ENCODE measurements at places on chromosomes 3 and 15.

DNA sequence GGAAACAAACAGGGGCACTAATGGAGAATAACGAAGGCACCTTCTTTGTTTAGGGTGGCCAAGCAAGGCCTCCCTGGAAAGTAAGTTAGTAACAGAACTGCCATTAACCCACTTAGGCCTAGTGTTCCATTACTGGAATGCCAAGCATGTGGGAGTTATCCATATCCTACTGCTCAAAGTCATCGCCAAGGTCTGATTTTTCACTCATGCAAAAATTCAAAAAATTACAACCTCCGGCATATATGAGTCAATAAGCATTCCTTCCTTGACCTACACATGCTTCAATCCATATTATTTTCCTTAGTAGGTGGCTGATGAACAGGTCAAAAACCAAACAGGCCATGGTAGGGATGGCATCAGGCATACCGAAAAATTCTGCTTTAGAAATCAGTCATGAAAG lies 1097.2 kb downstream of the FHIT start:
- no peak for DNase-seq

GRCh38 chr3:119395923-119396358 lies 67.5 kb downstream of the TMEM39A start:
- no peak for DNase-seq

DNA sequence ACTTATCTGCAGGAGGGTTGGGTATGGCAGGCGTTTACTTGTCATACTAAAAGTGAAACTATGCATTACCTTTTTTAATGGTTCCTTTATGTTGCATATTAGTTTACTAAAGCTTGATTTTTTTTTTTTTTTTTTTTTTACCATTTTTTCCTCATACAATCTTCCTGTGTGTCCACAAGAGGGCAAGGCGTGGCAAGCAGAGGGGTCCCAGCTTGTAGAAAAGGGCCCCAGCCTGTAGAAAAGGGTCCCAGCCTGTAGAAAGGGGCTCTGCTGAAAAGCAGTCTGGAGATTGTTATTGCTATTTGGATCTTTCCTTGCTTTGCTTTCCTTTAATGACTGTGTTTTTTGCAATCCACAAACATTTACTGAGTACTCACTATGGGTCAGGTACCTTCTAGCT lies 21.9 kb downstream of the MKRN2 start:
- DNase-seq = no peak

DNA sequence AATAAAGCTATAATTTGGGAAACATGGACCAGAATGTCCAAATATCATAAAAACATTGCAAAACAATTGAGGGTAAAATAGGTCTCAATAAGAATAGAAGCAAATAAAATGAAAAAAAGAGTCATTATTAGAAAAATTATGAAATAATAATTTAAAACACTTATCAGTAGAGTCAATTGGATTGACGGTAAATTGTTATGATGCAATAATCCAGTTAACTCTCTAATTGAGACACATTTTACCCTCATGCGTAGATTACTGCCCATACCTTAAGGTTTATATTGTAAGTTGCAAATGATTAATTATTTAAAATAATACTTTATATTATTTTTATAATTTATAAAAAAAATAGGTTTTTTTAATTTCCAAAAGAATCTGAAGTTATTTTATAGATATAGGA lies 73.4 kb upstream of the POU1F1 start:
- no peak for DNase-seq

GRCh38 chr3:17905996-17906395 lies 163.6 kb upstream of the TBC1D5 start:
- DNase-seq = no peak

DNA sequence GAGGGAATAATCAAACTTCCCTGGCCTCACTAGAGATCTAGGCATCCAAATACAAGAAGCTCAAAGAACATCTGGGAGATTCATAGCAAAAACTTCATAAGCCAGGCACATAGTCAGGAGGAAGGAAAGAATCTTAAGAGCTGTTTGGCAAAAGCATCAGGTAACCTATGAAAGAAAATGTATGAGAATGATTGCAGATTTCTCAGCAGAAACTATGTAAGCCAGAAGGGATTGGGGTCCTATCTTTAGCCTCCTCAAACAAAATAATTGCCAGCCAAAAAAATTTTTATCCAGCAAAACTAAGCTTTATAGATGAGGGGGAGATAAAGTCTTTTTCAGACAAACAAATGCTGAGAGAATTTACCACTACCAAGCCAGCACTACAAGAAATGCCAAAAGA lies 1036.3 kb downstream of the TBL1XR1 start:
- no peak for DNase-seq

DNA sequence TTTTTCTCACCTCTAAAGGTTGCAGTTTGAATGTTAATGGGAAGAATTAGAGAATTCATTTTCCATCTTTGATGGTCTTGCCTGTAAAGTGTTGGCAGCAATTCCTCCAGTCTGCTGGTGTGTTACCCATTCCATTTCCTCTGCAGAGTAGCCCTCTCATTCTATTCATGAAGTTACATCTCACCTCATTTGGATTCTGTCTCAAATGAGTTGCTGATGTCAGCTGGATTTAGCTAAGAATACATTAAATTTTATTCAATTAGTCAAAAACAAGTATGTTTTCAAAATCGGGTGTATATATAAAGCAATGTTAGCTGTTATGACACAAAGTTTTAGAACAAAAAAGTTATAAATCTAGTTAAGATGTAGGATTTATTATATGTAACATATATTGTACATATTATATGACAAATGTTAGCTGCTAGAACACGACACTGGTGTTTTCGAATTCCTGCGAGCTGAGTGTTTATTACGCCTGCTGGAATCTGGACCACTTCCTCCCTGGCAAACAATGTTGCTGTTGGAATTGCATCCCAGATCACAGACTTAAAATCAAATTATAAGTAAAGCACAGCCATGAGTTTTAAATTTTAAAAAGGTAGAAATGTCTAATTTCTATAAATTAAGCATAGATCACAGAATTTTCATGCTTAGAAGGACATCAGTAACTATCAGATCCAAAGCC lies 516.2 kb downstream of the OCA2 start:
- DNase-seq = no peak

GRCh38 chr3:178705925-178706324 lies 169.7 kb downstream of the KCNMB2 start:
- DNase-seq = no peak

DNA sequence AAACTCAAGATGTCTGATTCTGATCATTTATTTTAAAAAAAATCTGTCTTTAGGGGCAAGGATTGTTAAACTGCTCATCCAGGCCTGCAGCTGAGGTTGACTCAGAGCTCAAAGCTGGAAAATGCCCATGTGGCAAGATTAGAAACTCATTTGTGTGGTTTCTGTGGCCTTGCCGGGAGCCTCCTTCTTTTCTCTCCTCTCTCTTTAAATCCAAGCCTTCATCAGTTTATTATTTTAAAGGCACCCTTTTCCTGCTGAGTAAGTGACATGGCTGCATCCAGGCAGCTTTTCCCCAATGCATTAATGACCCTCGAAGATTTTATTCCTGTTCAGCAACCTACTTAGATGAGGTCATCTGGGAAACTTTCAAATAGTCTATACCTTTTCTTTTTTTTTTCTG lies 221.3 kb upstream of the CDIN1 start:
- no peak for DNase-seq

GRCh38 chr3:127275287-127275781 lies 12.5 kb downstream of the PRR20G start:
- DNase-seq = no peak

- DNase-seq = no peak
These were observed 1.4 kb downstream of the PPM1L start for GRCh38 chr3:160757233-160758106.

- DNase-seq = no peak
These were observed 43.9 kb upstream of the PARP14 start for GRCh38 chr3:122636697-122637096.

DNA sequence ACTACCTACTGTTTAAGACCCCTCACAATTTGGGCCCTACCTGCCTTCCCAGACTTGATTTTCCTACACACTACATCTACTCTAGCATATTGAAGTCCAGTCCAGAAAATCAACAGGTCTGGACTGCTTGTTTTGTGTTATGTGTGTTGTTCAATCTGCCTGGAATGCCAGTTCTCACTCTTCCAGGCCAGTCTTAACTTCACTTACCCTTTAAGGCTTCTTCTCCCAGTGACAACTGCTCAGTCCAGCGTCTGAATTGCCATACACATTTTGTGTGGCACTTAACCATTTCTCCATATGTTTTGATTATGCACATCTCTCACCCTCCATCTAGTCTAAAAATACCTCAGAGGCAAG lies 1.1 kb downstream of the TICRR start:
- no peak for DNase-seq

DNA sequence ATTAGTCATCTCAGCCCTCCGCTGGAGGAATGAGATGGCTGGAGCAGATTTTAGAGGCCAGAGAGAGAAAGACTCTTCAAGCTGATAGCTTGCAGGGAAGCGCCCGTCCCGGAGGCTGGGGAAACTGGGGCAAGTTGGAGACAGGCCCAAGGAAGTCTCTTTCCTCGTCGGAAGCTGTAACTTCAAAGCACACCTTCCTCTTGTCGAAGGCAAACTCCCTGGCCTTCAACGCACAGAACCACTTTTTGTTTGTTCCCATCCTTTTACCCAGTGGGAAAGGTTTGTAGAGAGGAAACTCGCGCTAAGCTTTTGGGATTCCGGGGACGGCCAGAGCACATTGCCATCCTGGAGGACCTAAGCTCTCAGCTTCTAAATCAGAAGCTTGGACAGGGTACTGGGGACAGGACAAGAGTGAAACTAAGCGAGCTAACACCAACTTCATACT lies 900 bp upstream of the EOMES start:
- no peak for DNase-seq

- no peak for DNase-seq
These were observed 33.8 kb upstream of the RASGRF1 start for GRCh38 chr15:79124388-79124787.

GRCh38 chr15:62275831-62276230 lies 110.7 kb upstream of the C2CD4B start:
- no peak for DNase-seq

GRCh38 chr3:3666664-3667063 lies 132.6 kb upstream of the LRRN1 start:
- DNase-seq = no peak

- DNase-seq = no peak
These were observed 2.9 kb downstream of the HDGFL3 start for GRCh38 chr15:83204697-83205096.

- no peak for DNase-seq
These were observed 43.6 kb upstream of the ATP2B2 start for GRCh38 chr3:10548992-10549391.

DNA sequence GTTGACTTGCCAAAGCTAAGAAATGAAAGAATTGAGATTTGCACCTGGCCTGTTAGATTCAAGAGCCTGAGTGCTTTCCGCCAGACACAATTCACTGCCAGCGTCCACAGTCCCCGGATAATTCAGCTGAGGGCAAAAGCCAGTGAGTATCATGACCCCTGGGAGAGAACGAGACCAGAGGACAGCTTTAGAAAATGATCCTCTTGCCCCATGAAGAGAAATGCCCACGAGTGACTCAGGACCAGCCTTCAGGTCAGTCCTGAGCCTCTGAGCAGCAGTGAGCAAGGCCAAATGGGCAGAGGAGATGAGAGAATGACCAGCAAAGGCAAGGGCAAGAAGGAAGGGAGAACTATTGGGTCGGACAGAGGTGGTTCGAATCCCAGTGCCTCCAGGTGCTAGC lies 273.5 kb downstream of the FAM43A start:
- DNase-seq = no peak

DNA sequence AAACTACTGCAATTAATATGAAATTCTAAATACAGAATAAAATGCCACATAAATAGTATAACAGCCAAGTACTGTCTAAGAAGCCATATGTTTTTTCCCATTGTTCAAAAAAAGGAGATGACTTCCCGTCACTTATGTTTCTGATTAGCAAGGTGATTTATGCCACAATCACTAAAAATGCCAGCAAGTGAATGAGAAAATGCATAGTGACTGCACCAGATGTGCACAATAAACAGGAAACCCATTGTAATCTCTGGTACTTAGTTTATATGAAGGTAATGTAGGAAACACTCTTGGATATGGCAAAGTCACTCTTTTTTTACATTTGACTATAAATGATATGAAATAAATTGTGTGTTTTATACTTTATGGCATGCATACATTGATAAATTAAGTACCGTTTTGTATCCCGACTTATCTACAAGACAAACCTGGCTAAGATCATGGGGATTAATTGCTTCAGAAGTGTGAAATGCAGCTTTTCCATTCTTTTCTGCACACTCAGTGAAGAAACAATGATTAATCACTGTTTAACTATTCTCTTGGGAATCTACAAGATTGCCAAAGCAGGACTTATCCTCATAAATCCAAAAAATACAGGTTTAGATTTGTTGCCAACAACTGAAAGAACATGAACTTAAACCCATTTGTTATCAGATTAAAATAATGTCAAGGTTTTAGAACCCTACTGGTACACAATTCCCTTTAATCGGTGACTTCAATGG lies 164.5 kb downstream of the TBC1D5 start:
- DNase-seq = no peak

- no peak for DNase-seq
These were observed 977.3 kb downstream of the TBL1XR1 start for GRCh38 chr3:176219970-176220369.

DNA sequence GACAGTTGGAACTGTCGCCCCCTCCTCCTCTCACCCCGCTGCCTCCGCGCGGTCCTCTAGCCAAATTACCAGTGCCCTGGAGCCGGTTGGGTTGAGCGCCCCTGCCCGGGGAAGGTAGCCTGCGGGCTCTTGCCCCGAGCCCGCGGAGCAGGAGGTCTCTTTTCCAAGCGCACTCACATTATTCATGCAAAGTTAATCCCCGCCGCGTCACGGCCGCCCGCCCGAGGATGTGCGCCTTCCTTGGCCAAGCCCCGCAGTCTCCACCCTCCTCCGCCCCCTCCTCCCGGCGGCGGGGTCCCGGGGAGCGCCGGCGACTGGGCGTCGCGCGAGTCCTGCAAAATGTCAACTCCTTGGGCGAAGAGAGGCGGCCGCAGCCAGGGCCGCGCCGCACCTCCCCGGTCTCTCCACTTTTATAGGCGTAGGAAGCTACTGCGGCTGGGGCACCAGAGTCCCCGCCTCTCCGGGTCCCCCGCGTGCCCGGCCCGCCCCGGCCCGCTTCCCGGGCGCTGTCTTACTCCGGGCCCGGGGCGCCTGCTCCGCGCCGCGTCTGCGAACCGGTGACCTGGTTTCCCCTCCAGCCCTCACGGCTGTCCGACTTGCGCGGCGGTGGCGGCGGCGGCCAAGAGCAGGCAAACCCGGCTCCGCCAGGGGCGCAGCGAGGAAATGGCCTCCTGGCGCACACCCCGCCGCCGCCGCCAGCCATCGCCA lies at the start of gene THRB:
THRB (minus strand) TSS at position 233 of the 708 bp plus-strand sequence.
- no peak for DNase-seq

DNA sequence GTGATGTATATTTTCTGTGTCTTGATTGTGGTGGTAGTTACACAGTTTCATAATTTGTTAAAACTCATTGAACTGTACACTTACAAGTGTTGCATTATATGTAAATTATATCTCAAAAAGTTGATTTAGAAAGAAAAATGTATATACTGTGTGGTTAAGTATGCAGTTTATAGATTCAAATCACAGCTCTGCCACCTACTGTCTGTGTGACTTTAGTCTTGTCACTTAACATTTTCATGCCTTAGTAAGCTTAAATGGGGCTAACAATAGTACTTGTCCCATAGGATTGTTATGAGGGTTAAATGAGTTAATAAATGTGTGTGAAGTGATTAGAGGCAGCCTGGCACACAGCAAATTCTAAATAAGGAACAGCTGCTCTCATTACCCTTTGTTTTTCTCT lies 120.9 kb upstream of the P2RY1 start:
- no peak for DNase-seq

GRCh38 chr3:177069514-177070329 lies 127.6 kb downstream of the TBL1XR1 start:
- no peak for DNase-seq
